ENCODE measurements at places on chromosomes 4 and X.

GRCh38 chrX:97867266-97867665 is 983.6 kb downstream of the RPA4 start:
- no peak for DNase-seq

DNA sequence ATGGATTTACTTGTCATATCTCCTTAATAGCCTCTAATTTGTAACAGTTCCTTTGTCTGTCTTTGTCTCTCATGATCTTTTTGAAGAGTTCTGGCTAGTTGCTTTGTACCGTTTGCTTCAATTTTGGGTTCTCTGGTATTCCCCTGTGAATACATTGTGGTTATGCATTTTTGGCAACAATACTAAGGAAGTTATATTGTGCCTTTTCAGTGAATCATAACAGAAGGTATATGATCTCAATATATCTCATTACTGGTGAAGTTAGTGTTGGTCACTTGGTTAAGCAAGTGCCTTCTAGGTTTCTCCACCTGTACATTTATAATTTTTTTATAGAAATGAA is 48.6 kb downstream of the DCLK2 start:
- DNase-seq, result no peak

DNA sequence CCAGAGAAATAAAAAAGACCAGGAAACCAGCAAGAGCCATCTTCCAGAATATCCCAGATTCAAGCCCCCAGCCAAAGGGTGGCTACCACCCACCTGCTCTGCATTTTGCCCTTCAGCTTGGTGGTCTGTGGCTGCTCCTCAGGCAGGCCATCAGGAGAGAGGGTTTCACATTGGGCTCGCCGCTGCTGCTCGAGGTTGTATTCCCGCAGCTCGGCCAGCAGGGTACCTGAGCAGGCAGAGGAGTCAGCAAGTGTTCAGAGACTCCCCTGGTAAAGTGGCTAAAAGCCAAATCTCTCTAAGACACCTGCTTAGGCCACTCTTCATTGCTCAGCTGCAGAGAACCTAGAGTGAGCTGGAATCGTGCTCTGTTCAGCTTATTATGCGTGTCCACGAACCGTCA is 110.8 kb upstream of the HSD17B10 start:
- DNase-seq, result no peak

- DNase-seq, result no peak
Measured at GRCh38 chrX:110759785-110760184, 35.8 kb downstream of the CHRDL1 start.

DNA sequence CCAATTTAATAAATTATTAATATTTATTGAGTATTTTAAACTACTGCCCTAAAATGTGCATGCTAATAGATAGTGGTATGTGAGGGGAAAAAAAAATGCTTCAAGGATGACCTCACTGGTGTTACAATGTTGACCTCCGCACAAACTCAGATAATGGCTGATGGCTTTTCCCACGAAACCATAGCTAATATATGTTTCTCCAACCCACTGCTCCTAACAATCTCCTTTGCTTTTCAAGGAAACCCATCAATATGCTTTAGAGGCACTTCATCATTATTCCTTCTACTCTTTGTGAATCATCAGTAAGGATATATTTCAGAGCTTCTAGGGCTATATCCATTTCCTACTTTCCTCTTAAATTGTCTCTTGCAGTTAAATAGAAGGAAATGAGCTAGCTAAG is 1752.0 kb upstream of the TENM3 start:
- DNase-seq, result no peak

- DNase-seq, result no peak
Measured at GRCh38 chr4:108611365-108611764, 9.0 kb upstream of the RPL34 start.

DNA sequence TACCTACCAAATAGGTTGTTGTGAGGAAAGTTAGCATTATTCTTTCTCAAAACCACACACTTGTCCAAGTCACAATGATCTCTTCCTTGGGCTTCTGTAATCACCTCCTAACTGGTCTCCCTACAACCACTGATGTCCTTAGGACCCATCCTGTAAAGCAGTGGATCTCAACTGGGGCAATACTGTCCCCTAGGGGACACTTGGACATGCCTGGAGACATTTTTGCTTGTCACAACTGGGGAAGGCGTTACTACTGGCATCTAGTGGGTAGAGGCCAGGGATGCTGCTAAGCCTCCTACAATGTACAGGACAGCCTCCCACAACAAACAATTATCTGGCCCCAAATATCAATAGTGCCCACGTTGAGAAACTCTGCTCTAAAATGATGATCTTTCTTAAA is 118.7 kb upstream of the AP1S2 start:
- no peak for DNase-seq

GRCh38 chrX:69140837-69141236 is 24.4 kb downstream of the PJA1 start:
- DNase-seq, result no peak

GRCh38 chr4:13543032-13543838 is 1.1 kb downstream of the NKX3-2 start:
- DNase-seq, result no peak

GRCh38 chr4:78213218-78213617 is 156.1 kb downstream of the FRAS1 start:
- DNase-seq, result no peak

DNA sequence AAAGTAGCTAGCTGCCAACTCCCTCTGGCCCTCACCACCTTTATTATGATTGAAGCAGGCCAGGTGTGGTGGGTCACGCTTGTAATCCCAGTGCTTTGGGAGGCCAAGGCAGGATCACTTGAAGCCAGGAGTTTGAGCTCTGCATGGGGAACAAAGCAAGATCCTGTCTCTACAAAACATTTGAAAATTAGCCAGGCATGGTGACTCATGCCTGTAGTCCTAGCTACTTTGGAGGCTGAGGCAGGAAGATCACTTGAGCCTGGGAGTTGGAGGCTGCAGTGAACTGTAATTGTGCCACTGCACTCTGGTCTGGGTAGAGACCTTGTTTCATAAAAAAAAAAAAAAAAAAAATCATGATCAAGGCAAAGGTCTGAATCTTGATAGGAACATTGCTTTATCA is 467.0 kb upstream of the DIPK2B start:
- no peak for DNase-seq

DNA sequence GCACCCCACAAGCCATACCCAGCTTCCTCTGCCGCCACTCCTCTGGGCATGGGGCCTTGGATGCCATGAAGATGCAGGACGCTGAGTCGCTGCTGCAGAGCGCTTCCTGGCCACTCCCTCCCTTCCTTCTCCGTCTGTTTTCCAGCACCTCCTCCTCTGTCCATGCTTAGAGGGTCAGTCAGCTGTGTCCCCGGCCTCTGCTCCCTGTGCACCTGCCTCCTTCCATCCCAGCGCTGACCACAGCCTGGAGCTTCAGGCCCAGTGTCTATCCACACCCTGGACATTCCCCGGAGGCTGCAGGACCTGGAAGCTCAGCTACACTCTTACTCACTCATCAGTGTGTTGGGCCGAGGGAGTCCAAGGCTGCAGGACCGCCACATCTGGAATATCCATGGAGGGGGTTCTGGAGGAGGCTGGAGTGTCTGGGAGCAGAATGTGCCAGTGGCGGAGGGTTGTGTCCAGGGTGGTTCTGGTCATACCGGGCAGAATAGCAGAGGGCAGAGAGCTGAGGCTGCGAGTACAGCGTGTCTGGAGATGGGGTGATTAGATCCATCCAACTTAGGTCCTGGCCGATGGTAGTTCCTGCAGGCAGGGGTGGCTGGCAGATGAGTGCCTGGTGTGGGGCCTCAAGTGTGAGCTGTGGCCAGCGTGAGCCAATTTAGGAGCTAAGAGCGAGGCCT is 58.6 kb upstream of the ADRA2C start:
- no peak for DNase-seq

DNA sequence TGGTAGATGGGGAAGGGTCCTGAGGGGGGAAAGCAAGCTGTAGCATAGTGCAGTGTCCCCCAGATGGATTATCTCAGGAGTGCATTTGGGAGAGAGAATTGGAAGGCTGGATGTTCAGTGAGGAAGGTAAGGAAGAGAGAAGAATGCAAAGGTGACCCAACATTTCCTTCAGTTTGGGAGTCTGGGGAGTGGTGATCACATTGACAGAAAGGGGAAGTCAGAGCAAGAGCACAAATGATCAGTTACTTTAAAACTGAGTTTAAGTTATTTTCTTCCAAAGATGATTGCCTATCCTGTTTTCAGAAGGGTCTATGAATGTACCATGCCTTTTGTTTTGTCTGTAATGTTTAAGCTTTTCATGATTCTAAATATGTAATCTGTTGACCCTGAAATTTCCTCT is 47.6 kb downstream of the ARHGAP10 start:
- no peak for DNase-seq

- DNase-seq, result no peak
Measured at GRCh38 chr4:8121292-8122015, 37.2 kb downstream of the ABLIM2 start.

DNA sequence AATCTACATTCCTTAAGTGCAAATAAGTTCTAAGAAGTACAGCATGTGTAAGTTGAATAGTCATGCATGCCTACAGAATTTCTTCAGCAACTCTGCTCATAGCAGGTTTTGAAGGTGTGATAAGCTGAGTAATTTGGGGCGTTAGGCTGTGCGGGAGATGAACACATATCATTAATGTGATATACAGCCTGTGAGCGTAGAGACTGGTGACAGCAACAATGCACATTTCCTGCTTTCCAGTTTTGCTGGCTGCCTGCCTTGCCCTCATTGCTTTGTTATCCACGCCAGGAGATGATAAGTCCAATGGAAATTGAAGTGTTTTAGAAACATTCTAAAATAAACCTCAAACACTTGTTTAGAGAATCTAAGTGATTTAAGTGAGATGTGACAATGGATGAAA is 1709.4 kb downstream of the ARAP2 start:
- DNase-seq, result no peak

DNA sequence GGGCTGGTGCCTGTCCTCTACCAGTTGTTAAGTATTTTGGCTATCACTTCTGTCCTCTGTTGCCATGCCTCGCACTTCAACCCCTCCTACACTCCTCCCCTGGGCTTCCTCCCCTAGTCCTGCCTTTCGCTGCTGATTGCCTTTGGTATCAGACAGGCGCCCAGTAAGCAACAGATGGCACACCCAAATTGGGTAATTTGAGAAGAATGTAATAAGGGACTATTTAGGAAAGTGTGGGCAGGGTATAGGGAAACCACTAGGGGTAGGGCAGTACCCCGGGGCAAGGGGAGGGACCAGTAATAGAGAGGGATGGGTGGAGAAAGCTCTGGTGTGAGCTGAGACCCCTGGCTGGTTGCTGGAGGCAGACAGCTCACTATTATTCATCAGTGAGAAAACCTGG is 172.7 kb upstream of the USP9X start:
- DNase-seq, result no peak

DNA sequence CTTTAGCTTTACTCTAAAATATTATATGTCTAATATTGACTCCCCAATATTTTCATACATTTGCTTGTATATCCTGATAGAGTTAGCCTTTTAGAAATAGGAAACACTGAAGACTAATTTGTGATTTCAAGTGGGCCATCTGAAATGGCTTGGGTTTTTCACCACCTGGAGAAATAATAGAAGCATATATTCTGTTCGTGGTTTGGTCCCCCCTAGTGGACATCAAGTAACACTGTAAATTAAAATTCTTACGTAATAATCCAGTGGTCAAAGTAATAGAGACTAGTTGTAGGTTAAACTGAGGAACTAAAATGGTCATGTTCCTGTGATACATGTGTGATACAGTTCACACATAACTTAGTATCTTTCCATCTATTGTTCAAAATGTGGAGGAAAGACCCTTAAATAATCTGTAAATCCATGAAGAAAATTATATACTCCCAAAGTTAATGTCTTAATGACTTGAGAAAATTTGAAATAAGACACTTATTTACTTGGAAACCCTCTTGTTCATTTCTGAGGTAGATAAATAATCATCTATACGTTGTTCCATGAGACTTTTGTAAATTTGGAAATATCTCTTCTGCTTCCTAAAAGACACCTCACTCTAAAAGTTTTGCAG is 79.8 kb upstream of the SMARCAD1 start:
- DNase-seq, result no peak

DNA sequence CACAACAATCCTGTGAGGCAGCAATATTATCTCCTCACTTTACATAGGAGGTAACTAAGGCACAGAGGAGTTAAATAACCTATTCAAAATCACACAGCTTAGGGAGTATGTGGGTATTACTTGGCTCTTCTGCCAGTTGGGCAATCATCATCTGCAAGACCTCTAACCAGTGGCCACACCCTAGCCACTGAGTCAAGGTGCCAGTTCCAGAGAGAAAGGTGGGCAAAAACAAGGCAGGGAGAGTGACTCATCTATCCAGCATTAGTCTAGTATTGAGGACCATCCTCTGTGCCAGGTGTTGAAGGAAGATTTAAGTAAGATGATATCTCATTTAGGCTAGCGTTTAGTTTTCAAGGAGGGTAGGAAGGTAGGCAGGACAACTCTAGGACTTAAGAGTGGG is 113.9 kb upstream of the EOLA2 start:
- no peak for DNase-seq

- DNase-seq, result no peak
Measured at GRCh38 chrX:86051741-86052140, 4.4 kb upstream of the CHM start.

- DNase-seq, result no peak
Measured at GRCh38 chr4:88821522-88821921, 123.9 kb upstream of the NAP1L5 start.

DNA sequence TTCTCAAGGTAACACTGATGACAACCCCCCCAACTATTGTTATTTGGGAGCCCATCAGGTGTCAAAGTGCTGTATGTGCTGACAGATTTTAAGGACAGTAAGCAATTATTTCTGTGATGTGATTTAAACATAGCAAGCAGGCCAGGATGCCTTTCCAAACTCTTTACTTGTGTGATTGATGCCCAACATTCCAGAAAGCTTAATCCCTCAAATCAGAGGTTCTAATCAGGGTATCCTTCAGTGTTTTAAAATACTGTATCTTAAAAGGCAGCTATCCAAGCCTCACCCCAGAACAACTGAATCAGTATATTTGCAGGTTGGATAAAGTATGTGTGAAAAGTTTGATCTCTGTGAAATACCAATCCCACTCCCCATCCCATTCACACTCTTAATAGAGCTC is 119.7 kb downstream of the GASK1B start:
- no peak for DNase-seq

DNA sequence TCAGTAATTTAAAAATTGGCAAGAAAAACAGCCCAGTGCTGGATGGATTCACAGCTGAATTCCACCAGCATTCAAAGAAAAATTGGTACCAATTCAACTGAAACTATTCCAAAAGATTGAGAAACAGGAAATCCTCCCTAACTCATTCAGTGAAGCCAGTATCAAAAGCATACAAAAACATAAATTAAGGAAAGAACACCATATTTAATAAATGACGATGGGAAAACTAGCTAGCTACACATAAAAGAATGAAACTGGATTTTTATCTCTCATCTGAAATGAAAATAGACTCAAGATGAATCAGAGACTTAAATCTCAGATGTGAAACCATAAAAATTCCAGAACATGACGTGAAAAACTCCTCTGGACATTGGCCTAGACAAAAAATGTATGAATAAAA is 516.8 kb upstream of the SPANXN1 start:
- no peak for DNase-seq

- no peak for DNase-seq
Measured at GRCh38 chr4:105650190-105650589, 58.3 kb downstream of the INTS12 start.
